Activated gamma-delta T cell treated with Interleukin-2 at 50 U/mL for 16 hours (primary cell): ENCODE measurements at places on chromosomes 16 and 17.
A peak's percentile ranks its signal among the peaks of the same experiment; 100 is the strongest.

DNA sequence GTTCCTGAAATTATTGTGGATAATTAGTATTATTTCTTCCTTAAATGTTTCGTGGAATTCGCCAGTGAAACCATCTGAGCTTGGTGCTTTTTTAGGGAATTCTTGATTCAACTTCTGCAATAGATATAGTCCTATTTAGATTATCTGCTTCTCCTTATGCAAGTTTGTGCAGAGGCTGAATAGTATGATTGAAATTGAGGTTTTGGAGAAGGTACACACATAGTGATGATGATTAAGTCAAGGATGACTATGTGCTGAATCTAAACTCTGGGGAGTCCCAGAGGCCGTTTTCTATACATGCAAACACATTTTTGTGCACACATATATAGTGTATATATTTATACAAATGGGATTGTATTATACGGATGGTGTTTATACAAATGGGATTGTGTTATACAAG, 5.2 kb upstream of the MYH4 start:
- DNase-seq: no peak

- DNase-seq: no peak
Observed at GRCh38 chr16:31474773-31475738, 3.1 kb downstream of the TGFB1I1 start.

DNA sequence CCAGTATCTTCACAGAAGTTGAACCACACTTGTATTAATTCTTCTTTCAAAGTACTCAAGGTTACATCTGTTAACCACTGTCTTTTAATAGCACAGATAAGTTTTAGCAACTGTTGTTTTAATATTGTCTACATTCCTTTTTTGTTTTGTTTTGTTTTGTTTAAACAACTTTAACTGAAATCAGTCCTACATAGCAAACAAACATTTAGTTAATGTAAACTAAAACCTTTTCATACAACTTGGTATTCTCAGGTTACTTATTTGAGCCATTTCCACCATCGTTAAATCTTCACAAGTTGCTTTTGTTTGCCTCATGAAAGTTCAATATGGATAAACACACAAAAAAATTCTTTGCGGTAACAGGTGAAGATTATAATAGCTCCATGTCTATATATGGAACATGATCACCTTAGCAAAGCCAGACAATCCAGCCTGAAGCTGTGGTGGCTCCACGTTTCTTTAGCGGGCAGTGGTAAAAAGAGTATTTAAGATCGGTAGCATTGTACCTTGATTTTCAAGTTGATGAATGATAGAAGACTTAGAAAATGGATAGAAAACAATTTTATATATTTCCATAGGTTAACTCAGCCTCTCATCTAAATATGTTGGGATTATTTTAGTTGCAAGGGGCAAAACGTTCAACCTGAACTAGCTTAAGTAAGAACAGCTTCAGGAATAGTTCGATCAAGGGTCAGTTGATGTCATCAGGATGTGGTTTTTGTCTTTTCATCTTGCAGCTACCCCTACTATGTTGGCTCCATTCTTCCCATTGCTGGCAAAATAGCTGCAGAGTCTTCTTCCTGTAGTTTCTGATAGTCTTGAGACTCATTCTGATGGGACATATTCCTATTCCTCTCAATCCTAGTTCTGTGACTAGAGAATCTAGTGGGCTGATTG, 182.8 kb downstream of the FTO start:
- no peak for DNase-seq

GRCh38 chr16:85735946-85736345, 14.9 kb downstream of the C16orf74 start:
- no peak for DNase-seq

- DNase-seq: no peak
Observed at GRCh38 chr16:66367968-66368891, 1.7 kb downstream of the CDH5 start.

- no peak for DNase-seq
Observed at GRCh38 chr16:72191551-72191950, 19.6 kb upstream of the PMFBP1 start.

- peak; percentile 21 for DNase-seq
Observed at GRCh38 chr17:35804658-35805192, 4.6 kb upstream of the TAF15 start.
